ENCODE measurements at places on chromosomes 5 and 9. TPM values are rescaled to one million over a fixed set of nuclear protein-coding genes. Genes with fewer than 3 reads are reported as not detected.

The GMCL2 gene
- not detected for total RNA-seq

The TAS2R1 gene
- total RNA-seq, result not detected

The BAAT gene
- 0.07 TPM for total RNA-seq

The CTSL gene
- 478 TPM for total RNA-seq

The WNT8A gene
- total RNA-seq, result not detected

The CDC20B gene
- 0.07 TPM for total RNA-seq

The OSMR gene
- 241 TPM for total RNA-seq

The CYLC2 gene
- total RNA-seq, result not detected

The TEX53 gene
- not detected for total RNA-seq

The FNIP1 gene
- 49.1 TPM for total RNA-seq

The SPINK13 gene
- not detected for total RNA-seq

The PAIP2 gene
- 52.1 TPM for total RNA-seq

The MARCHF3 gene
- total RNA-seq, result 19.9 TPM

The RNF183 gene
- not detected for total RNA-seq

Data from smooth muscle cell of the pulmonary artery (primary cell).